H54 (cell line): ENCODE measurements at places on chromosomes 6 and 20.

- no peak for DNase-seq
These were observed 12.8 kb downstream of the PTPRK start for GRCh38 chr6:128507337-128508310.

GRCh38 chr20:63054681-63055240 is 48.0 kb upstream of the BHLHE23 start:
- DNase-seq = no peak

DNA sequence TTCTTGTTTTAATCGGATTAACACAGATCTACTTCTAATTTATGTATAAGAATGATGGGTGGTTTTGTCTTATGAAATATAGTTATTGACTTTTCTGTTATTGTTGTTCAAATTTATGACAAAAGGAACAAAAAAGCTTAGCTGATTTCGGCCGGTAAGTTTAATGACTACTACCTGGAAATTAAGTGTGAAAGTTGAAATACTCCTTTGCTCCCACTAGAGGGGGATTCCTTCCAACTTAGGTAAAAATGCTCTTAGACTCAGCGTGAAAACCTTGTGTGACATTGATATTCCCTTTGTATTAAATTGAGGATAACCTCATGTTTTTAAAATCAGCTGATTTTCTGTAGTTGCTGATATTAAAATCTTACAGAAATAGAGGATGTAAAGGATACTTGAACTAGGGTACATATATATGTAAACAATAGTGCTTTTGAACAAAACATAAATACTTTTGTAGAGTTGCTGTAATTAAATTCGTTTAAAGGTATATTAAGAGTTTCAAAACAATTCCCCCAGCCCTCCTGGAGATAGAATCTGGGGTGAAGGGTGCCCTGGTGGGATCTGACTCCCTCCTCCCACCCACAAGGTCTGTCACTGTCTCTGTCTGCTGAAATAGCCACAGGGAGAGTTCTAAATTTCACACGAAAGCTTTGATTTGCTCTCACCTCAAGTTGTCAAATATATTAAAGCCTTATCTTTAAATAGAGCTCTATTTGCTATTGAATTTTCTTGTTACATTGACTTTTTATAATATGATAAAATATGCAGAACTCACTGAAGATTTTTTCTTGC is 257.5 kb downstream of the ARID1B start:
- no peak for DNase-seq

- no peak for DNase-seq
These were observed 133.2 kb downstream of the B3GAT2 start for GRCh38 chr6:70823651-70824050.

DNA sequence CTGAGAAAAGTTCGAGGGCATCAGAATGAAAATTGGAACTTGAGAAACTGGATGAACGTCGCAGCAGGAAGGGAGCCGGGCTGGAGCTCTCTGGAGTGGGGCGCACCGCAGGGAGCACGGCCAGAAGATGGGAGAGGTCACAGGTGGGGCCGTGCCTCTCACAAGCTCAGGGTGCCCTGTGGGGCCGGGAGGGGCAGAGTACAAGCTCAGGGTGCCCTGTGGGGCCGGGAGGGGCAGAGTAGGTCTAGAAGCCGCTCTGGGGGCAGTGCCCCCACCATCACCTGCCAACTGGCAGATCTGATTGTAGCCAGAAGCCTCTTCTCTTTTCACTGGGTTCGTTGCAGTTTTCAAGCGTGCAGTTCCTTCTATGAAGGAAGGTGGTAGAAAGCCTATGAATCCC is 61.1 kb upstream of the SNX9 start:
- no peak for DNase-seq
